ENCODE measurements at places on chromosomes 7 and 10. TPM values are rescaled to one million over a fixed set of nuclear protein-coding genes. Genes with fewer than 3 reads are reported as not detected.

TLX1 gene
- total RNA-seq: not detected

BMS1 gene
- 33.6 TPM for total RNA-seq

EFCAB10 gene
- total RNA-seq: not detected

DDC gene
- total RNA-seq: not detected

CCDC172 gene
- total RNA-seq: not detected

GSTK1 gene
- 84.5 TPM for total RNA-seq

AHR gene
- total RNA-seq: 45.6 TPM
